Germinal center (tissue), 1 donor: ENCODE measurements at places on chromosomes 16 and 17.

DNA sequence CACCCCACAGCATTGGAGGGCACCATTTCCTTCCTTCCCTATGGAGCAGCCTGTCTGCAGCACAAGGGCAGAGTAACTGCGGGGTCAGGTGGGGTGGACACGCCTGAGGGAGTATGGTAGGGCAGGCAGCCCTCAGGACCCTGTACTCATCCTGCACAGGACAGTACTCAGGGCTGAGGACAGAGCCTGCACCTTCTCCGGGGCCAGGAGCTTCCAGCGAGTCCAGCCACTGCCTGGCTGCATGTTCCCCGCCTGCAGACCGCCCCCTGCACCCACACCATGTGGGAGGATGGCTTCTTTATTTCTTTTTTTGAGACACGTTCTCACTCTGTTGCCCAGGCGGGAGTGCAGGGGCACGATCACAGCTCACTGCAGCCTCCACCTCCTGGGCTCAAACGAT is 47.6 kb upstream of the CDC42EP4 start:
- DNase-seq = no peak

- DNase-seq = peak; percentile 47
Measured at GRCh38 chr17:65163990-65164495, 26.9 kb downstream of the RGS9 start.

DNA sequence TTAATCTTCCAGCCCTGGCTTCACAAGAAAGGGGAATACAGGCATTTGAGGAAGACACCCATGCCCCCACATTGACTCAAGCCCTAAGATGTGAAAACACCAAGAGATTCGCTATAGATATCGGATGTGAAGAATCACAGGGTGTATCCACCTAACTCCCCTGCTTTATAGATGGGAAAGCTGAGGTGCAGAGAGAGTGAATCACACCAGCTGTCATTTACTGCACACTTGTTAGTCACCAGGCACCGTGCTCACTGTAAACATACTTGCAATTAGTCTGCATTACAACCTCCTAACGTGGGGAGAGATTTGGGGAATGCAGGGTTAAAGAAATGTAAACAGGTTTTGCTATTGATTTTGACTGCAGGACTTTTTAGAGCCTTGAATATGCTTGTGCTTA is 325.5 kb downstream of the C16orf95 start:
- no peak for DNase-seq

DNA sequence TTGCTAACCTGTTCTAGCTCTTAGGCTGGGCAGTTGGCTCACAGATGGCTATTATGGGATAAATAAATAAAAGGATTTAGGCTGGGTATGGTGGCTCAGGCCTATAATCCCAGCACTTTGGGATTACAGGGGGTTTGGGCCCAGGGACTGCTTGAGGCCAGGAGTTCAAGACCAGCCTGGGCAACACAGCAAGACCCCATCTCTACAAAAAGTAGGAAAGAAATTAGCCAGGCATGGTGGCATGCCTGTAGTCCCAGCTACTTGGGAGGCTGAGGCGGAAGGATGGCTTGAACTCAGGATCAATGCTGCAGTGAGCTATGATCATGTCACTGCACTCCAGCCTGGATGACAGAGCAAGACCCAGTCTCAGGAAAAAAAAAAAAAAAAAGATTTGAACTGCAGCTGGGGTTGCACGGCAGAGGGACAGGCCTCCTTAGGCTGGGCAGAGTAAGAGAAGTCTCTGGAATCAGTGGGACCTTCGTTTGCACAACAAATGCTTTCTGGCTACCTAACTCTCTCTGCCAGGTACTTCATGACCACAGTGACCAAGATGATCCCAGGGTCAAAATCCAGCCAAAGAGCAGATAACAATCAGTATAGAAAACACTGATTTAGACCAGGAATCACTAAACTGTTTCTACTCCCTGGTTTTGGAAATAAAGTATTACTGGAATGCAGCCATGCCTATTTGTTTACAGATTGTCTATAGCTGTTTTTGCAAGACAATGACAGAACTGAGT is 6.8 kb downstream of the RUSF1 start:
- no peak for DNase-seq

GRCh38 chr17:9239793-9240658 is 218.7 kb downstream of the NTN1 start:
- DNase-seq = peak; percentile 88
